Frontal cortex (tissue), 4 donors: ENCODE measurements at places on chromosomes 13 and 19.

DNA sequence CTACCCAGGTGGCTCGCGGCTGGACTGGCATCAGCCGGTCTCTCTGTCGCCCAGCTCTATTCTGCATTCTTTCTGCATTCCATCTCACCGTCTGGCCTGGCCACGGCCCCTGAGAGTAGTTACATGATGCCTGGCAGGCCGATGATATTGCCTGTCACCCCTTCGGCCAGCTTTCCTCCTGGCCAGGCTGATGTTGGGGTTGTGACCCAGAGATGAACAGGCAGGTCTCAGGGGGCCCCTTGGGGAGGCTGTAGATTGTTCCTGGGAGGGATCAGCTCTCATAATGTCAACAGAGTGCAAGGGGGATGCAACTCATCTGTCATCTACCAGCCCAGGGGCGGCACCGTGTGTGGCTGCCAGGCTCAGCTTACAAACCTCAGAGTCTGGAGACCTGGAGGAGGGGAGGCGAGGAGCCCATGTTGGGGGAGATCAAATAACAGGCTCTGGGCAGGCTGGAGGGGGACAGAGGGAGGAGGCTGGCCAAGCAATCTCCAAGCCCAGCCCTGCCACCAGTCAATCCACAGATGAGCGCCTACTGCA lies 13.6 kb upstream of the FBXO17 start:
- no peak for DNase-seq

GRCh38 chr13:103099722-103100293 lies 33.6 kb upstream of the SLC10A2 start:
- DNase-seq: no peak

DNA sequence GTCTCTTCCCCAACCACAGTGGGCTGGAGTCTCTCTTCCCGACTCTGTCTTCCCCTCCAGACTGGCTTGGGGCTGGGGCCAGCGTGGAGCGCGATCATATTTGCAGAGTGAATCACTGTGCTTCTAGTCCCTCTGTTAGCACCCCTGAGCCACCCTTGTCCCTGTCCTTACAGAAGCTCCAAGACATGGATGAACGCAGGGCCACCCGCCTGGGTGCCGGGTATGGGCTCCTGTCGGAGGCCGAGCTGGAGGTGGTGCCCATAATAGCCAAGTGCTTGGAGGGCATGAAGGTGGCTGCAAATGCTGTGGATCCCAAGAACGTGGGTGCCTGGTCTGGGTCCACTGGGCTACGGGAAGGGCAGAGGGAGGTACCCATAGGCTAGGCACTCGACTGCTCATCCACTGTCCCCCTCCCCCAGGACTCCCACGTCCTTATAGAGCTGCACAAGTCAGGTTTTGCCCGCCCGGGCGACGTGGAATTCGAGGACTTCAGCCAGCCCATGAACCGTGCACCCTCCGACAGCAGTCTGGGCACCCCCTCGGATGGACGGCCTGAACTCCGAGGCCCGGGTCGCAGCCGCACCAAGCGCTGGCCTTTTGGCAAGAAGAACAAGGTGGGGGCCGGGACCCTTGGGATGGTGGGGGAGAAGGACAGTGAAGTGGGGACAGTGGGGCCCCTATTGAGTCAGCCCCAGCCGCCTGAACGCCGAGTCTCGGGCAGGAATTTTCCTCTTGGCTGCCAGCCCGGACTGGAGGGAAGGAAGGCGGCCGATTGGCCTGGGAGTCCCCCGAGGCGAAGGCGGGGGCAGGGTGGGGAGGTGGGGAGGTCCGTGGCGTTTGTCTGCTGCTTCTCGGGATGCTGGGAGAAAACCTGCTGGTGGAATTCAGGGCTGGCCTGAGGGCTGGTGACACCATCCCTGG lies 5.2 kb downstream of the TRIP10 start:
- peak; percentile 80 for DNase-seq

DNA sequence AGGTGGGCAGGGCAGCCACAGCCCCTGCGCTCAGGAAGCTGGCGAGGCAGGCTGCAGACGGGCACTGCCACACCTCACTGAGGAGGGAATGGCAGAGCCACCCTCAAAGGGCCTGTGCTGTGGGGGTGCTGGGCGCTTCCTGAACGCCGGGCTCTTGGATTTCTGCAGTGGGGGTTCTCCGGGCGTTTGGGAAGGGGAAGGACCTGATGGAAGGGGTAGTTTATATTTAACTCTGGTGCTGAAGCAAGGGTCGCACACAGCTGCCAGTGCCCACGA lies 10.5 kb downstream of the GNA11 start:
- DNase-seq: no peak

DNA sequence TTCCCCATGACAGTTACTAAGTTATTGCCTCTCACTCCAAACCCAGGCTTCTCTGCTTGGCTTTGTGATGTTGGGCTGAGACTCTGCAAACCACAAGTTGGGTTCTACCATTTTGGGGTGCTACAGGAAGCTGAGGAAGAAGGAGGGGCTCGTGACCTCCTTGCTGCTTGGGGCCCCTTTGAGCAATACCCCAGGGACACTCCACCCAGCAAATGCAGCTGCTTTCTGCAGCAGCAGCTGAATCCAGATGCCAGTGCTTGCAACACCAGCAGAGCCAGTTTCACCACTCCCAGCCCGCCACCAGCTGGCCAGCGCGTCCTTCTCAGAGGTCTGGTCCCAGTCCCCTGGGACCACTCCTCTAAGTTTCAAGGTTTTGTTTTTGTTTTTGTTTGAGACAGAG lies 22.0 kb upstream of the UBAC2 start:
- no peak for DNase-seq
